ENCODE measurements at places on chromosomes 3 and 15.

DNA sequence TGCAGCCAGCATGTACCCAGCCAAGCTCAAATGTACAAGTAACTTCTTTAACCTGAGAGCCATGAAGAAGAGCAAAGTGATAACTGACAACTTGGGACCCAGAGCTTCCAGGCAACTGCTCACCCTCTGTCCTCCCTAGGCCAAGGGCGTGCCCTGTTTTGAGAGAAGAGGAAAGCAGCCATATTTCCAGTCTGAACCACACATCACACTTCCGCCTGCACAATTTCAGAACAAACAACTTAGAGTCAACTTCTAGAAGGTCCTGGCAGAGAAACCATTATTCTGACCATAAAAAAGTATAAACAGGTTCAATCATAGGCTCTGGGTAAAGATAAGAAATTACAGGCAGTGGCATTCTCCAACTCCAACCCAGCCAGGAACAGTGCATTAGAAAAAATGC, 50.1 kb downstream of the ITGB5 start:
- no peak for DNase-seq

DNA sequence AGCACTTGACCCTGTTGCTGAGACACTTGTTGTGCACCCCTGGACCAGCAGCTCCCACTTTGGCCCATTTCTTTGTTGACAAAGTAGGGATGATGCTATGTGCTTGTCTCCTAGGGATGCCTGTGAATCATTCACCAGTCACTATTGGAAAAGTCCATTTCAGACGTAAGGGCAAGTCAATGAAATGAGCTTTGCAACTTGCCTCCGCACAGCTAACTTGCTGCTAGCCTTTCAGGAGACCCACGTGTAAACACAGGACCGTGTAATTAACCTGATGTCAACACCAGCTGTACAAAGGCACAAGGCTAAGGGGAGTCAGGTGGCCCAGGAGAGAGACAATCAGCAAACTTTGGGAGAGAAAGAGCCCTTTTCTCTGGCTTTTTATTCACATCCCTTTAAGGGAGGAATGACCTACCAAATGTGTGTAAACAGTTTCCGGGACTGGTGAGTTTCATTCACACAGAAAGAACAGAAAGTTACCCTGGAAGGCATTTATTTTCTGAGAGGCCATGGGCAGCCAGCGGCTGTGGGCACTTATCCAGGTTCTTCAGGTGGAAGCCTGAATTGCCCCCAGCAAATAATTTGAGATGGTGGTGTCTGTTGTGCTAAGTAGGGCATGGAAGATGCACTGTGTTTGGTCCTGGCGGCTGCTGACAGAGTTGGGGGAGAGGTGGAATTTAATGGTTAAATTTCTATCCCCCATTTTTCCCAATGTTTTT, 54.0 kb downstream of the TIPARP start:
- DNase-seq, result no peak

DNA sequence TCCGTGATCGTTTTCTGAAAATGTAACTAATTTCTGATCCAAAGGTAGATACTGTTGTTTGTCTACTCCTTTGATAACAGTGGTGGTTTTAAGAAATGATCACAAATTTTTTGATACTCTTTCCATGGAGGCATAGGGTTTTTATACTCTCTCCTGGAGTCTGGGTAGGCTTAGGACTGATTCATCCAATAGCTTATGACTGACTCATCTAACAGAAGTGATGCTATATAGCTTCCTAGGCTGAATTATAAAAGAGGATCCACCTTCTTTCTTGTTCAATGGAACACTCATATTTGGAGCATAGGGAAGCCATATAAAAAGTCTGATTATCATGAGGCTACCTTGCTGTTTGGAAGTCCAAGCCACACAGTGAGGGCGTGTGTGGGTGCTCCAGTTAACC, 84.3 kb downstream of the CHST2 start:
- DNase-seq, result no peak

DNA sequence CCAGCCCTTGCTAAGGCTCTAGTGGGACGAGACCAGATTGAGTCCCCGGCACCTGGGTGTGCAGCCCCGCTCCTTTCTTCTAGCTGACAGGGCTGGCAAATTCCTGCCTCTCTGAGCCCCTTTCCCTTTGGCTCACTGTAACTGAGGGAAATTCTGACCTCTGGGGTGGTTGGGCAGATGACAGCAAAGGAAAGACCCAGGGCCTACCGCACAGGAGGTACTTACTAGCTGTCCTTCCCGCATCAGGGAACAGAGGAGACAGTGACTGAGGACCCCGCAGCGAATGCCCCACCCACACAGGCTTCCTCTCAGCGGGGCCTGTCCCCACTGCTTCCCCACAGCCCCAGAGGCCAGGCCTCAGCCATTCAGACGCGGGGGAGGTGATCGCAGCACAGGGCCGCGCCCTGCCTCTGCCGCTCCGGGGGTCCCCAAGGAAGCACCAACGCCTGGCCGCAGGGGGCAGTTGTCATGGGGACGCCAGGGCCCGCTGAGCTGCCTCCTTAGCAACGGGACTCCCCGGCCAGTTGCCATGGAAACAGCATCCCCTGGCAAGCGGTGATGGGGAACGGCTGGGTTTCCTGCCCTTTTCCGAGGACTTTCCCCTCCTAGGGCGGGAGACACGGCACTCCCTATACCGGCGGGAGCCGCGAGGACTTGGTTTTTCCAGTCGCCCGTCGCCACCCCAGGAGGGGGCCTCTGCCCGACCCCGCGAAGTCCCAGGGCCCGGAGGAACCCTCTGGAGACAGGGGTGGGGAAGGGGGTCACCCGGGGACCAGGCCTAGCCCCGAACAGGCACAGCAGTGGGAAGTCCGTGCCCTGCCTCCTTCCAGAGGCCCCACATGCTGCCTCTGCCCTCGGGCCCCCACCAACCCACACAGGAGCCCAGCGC, 50.1 kb downstream of the HCN4 start:
- no peak for DNase-seq
